Activated naive CD8-positive, alpha-beta T cell treated with anti-CD3 and anti-CD28 coated beads, Interleukin-2, amount 10 ng/mL, durations not matched to agents 7 days and 5 days (primary cell): ENCODE measurements at places on chromosomes 1 and 21.

DNA sequence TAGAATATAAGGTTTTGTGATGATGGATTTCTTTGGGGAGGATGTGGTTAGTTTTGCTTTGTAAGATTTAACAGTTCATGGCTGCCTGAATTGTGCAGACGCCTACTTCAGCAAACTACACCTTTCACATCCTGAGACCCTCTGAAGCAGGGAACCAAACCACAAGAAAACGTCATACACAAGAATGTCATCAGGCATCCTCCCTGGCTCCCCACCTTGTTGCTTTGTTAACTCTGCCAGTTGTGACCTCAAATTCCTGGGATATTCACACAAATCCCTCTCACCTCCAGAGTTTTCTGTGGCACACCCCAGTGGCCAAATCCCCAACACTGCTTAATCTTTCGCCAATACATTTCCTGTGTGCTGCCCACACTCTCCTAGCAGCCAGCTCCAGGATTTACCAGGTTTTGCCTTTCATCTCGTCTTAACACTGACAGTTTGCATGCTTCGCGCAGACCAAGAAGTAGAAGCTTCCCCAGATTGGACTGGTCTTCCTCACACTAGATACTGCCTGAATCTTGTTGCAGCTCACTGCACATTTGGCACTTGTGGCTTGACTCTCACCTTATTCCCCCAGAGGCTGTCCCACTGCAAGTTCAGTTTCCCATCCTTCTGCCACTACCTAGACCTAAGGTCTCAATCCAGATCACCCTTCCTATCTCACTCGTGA, 51.1 kb upstream of the CTTNBP2NL start:
- peaks cover 15% of the 10 kb centered on the region for H3K4me1 ChIP-seq
- H3K27ac ChIP-seq: peak overlapping the region; percentile 9
- peak overlapping the region; percentile 19 for H3K4me3 ChIP-seq

DNA sequence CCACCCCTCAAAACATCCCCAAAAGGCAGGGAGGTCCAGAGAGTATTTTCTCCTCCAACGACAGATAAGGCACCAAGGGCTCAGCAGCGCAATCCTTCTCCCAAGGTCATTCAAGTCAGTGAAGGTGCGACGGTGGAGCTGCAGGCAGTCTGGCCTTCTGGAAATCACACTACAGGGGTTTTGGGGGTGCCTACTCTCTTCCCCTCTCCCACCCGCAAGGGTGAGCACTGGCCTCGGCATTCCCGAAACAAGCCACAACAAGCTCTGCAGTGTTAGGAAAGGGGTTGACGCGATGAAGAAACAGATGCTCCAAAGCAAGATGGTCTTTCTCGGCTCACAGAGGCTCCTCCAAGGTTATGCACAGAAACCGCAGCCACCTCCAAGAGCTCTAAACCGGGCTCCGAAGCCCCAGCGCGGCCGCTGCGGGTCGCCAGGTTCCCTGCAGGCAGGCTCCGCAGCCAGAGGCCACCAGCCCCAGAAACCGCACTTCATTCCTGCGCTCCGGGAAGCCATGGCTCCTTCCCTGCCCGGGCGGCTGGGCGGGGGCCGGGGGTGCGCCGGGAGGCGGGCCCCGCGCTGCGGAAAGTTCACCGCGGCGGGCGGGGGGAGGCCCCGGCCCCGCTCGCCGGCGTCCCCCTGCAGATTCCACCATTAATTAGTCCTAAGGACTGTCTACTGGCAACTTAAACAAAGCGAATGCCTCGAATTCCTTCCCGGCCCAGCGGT, 1.1 kb downstream of the LUZP1 start:
- peaks cover 21% of the 10 kb centered on the region for H3K4me1 ChIP-seq
- peak overlapping the region; percentile 98 for H3K4me3 ChIP-seq
- H3K27ac ChIP-seq: peak overlapping the region; percentile 25
- peaks cover 4% of the 10 kb centered on the region for H3K27me3 ChIP-seq
- peak; percentile 66 for DNase-seq
- peaks cover 2% of the 10 kb centered on the region for H3K36me3 ChIP-seq

DNA sequence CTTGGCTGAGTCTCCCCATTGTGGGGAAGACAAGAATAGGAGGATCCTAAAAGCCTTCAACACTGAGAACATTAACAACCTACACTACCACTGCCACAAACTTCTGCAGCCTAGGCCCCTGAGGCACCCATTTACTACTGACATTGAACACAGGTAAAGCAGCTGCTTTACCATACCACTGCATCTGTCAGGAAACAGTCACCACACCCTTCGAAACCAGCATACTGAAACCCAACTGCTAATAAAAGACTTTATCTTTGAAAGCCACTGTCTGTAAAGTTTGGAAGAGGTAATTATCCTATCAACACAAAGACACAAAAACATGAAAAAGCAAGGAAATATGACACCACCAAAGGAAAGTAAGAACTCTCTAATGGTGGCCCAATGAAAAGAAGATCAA, 7.4 kb downstream of the IFNAR1 start:
- peak overlapping the region; percentile 46 for H3K4me3 ChIP-seq
- H3K36me3 ChIP-seq: peaks cover 30% of the 10 kb centered on the region
- no peaks in the 10 kb centered on the region for H3K27me3 ChIP-seq
- peaks cover 28% of the 10 kb centered on the region for H3K4me1 ChIP-seq
- H3K27ac ChIP-seq: peak overlapping the region; percentile 39

GRCh38 chr1:201006450-201006849, 17.1 kb downstream of the KIF21B start:
- no peak overlapping the region for H3K27ac ChIP-seq
- H3K27me3 ChIP-seq: no peaks in the 10 kb centered on the region
- H3K36me3 ChIP-seq: peaks cover 31% of the 10 kb centered on the region
- DNase-seq: no peak

DNA sequence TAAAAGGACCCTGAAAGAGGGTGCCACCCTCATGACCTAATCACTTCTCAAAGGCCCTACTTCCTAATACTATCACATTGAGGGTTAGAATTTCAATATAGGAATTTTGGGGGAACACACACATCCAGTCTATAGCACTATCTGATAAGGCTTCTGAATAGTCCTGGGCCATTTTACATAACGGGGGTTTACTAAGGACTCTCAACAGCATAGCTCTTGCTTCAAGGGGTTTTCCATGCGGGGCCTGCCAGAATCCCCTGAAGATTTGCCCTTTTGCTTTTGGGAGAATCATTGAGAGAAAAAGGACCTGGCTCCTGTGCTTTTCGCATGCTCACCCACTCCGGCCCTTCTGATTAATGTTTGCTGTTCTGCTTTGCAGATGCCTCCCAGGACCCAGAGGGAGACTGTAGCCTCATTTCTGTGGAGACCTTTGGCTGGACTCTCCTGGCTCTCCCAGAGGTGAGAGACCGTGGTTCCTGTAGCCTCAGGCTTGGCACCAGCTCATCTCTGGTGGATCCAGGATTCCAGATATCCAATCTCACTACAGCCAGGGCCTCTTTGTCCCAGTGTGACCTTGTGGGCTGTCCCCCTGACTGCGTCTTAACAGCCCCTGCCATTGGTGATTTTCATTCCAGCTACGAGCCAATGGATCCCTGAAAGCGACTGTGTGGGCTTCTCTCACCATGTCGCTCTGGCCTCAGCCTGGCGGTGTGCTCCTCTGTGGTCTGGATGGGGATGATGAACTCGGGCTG, 72.6 kb downstream of the DDR2 start:
- H3K4me1 ChIP-seq: no peaks in the 10 kb centered on the region
- H3K27ac ChIP-seq: no peak overlapping the region
- no peaks in the 10 kb centered on the region for H3K27me3 ChIP-seq
- H3K4me3 ChIP-seq: no peak overlapping the region

- no peaks in the 10 kb centered on the region for H3K36me3 ChIP-seq
- no peaks in the 10 kb centered on the region for H3K4me1 ChIP-seq
- H3K27me3 ChIP-seq: no peaks in the 10 kb centered on the region
- no peak overlapping the region for H3K4me3 ChIP-seq
- DNase-seq: no peak
- H3K27ac ChIP-seq: no peak overlapping the region
Observed at GRCh38 chr21:44329971-44330681, 9.1 kb downstream of the CFAP410 start.

DNA sequence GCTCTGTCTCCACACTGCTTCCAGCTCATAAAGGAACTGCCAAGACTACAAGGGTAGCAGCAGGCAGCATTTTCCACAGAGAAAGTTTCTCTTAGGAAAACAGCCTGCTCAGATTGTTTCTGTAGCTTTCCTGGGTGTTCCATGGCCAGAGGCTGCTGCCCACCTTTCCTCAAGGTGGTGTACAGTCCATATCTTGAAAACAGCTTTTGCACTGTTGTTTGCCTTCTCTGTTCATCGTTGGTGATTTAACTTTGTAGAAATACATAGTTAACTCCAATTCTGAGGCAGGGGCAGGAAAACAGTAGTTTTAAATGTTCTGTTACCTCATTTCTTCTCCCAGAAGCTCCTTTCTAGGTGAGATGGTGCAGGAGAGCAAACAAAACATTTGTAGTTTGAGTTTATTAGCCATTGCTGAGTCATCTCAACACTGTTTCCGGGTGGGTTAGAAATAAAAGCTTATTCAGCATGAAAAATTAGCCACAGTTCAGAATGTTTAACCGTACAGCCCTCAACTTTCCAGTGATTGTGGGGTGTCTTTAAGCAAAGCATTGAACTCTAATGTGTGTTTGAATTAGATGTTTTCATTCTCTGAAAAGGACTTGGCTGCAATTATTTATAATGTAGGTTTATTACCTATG, 41.7 kb downstream of the DIP2A start:
- H3K27ac ChIP-seq: no peak overlapping the region
- DNase-seq: no peak

DNA sequence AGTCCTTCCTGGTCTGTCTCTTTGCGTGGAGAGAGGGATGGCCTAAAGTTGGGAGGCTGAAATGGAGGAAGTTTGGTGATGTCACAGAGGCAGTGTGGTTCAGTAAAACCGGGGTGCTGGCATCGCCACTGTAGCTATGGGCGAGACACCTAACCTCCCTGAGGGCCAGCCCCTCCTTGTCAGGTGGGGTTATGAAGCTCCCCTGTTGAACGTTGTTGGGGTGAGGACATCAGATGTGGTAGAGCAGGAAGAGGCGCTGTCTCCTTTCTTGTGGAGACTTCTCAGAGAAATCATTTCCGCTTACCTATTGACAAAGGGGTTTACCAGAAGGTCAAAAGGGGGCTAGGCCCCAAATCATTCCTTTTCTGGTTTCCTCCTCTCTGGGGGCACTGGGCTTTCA, 294.7 kb downstream of the SIPA1L2 start:
- DNase-seq: peak; percentile 34
- peaks cover 1% of the 10 kb centered on the region for H3K36me3 ChIP-seq
- H3K27ac ChIP-seq: no peak overlapping the region
- H3K27me3 ChIP-seq: peaks cover 30% of the 10 kb centered on the region
- H3K4me1 ChIP-seq: peaks cover 12% of the 10 kb centered on the region

GRCh38 chr1:59029411-59030167, 245.7 kb upstream of the JUN start:
- H3K4me3 ChIP-seq: no peak overlapping the region
- peaks cover 7% of the 10 kb centered on the region for H3K36me3 ChIP-seq
- no peaks in the 10 kb centered on the region for H3K4me1 ChIP-seq
- H3K27ac ChIP-seq: no peak overlapping the region

DNA sequence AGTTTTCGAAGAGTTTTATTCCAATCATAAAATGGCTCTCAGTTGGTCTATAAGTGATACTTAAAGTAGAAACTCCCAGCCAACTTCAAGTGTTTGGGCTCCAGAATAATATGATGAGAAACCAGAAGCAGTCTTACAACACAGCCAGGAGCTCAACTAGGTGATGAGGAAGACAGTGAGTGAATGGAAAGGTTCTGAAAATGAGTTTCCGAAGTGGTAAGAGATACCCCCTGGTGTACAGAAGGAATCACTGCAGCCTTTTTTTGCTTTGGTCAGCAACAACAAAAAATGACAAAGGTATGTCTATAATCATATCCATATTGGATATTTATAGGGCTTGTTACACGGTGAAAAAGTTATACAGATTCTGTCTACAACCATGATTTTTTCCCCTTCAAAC, 16.5 kb downstream of the KRTAP19-1 start:
- H3K27me3 ChIP-seq: no peaks in the 10 kb centered on the region
- H3K4me1 ChIP-seq: no peaks in the 10 kb centered on the region
- DNase-seq: no peak
- no peak overlapping the region for H3K27ac ChIP-seq

- H3K4me1 ChIP-seq: peaks cover 2% of the 10 kb centered on the region
- no peak overlapping the region for H3K4me3 ChIP-seq
- no peak overlapping the region for H3K27ac ChIP-seq
- no peaks in the 10 kb centered on the region for H3K36me3 ChIP-seq
Observed at GRCh38 chr1:228897901-228898300, 162.6 kb downstream of the RHOU start.

- peaks cover 10% of the 10 kb centered on the region for H3K4me1 ChIP-seq
- no peak overlapping the region for H3K27ac ChIP-seq
- peaks cover 39% of the 10 kb centered on the region for H3K36me3 ChIP-seq
- H3K27me3 ChIP-seq: no peaks in the 10 kb centered on the region
Observed at GRCh38 chr1:88777604-88778149, 93.6 kb downstream of the PKN2 start.

DNA sequence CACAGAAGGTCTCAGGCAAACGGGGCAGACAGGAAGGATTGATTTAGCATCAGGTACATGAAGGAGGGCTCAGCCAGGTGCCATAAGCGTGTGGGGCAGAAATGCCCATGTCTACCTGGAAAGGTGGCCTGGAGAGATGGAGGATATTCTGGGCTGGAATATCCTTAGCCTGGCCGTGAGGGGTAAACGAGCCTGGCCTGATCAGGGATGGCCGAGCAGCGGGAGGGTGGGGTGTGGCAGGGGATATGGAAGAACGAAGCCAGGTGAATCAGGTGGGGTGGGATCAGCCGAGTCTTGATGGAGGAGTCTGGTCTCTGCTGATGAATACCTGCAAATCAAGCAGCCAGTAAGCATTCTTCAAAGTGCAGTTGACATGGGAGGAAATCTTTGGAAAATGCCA, 35.5 kb upstream of the TTC22 start:
- no peaks in the 10 kb centered on the region for H3K4me1 ChIP-seq
- no peaks in the 10 kb centered on the region for H3K36me3 ChIP-seq
- no peak for DNase-seq
- H3K4me3 ChIP-seq: no peak overlapping the region
- peaks cover 5% of the 10 kb centered on the region for H3K27me3 ChIP-seq

DNA sequence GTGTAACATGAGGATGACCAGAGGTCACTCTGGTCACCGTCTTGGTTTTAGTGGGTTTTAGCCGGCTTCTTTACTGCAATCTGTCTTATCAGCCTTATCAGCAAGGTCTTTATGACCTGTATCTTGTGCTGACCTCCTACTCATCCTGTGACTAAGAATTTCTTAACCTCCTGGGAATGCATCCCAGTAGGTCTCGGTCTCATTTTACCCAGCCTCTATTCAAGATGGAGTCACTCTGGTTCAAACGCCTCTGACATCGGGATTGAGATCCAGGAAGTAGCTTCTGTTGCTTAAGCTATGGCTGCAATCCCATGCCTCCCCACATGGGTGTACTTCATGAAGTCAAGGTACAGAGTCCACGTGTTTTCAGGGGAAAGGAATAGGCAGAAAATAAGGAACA, 19.9 kb downstream of the FMN2 start:
- no peak overlapping the region for H3K27ac ChIP-seq
- H3K4me1 ChIP-seq: no peaks in the 10 kb centered on the region
- no peaks in the 10 kb centered on the region for H3K36me3 ChIP-seq
- DNase-seq: no peak

GRCh38 chr1:112011202-112011601, 21.7 kb upstream of the KCND3 start:
- no peak overlapping the region for H3K4me3 ChIP-seq
- H3K36me3 ChIP-seq: no peaks in the 10 kb centered on the region
- no peaks in the 10 kb centered on the region for H3K4me1 ChIP-seq
- H3K27me3 ChIP-seq: peaks cover 3% of the 10 kb centered on the region
